ENCODE measurements at places on chromosomes 1 and 21. TPM values are rescaled to one million over a fixed set of nuclear protein-coding genes. Genes with fewer than 3 reads are reported as not detected.

DNA sequence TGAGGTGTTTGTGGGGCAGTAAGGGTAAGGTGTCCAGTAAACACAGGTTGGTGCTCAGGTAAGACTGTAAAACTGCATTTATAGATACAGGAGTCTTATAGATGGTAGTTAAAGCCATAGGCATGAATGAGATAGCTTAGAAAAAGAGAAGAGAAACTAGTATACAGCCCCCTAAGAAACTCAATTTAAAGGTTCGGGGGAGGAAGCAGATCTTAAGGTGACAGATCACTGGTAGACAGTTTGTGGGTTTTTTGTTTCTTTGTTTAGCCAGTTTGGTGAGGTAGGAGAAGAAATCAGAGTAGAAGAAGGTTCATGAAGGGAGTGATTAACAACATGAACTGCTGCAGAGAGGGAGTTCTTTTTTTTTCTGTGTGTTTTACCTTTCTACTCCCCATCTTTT is 6.1 kb upstream of the AGO3 start:
- DNase-seq: no peak

DNA sequence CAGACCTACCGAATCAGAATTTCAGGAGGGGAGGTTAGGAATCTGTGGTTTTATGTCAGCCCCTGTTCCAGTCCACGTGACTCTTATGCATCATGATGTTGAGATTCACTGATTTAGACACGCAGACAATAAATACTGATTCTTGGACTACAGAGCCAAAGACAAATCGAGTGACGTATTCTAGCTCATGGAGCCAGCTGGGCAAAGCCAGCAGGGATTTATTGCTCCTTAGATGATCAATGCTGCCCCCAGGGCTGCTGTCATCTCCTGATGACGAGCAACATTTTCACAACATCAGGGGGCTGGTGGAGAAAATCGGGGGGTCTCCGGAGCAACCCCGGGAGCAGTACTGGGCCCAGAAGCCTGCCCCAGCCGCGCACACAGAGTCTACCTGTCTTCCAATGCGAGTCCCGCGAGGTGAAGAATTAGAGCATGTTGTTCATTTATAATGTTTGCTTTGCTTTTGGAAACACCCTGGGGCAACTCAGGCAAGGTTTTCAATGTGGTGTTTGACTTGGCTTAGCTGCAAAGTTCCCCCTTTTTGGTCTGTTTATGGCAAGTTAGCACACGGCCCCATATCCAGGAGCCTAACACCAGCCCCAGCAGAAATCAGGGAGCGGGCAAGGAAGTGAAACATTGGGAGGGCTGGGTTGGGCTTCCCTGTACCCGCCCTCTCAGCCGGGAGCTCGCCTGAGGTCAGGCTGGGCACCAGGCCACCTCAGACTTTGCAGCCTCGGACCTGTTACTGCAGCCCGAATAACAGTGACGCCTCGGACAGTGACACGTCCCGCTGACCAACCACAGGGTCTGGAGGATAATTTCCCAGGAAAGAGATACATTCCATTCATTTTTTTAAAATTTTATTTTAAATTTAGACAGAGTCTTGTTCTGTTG is 19.9 kb upstream of the CLDN14 start:
- DNase-seq: peak; percentile 70

DNA sequence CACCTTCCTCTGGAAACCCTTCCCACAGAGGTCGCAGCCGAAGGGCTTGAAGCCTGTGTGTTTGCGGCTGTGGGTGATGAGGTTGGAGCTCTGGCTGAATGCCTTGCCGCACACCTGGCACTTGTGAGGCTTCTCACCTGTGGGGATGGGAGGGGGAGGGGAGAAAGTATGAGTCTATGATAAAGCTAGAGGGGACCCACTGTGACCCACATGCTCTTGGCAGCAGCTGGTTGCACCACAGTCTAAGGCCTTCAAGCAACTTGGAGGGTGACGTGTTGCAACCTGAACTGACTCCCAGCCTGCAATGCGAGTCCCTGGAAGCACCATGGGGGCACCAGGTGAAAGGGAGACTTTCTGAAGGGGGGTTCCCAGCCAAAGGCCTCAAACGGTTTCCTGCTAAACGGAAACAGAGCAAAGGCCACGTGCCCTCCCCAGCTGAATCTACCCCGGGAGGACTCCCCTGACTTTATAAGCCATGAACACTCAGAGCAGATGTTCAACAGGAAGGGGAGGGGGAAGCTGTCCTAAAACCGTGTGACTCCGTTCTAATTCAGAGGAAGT is 10.6 kb downstream of the GFI1 start:
- no peak for DNase-seq

DNA sequence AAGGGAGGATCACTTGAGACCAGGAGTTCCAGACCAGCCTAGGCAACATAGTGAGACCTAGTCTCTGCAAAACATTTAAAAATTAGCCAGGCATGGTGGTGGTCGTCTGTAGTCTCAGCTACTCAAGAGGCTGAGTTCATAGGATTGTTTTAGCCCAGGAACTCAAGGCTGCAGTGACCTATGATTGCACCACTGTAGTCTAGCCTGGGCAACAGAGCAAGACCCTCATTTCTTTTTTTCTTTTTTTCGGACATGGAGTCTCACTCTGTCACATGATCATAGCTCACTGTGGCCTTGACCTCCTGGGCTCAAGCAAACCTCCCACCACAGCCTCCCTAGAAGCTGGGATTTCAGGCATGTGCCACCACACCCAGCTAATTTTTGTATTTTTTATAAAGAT is 31.9 kb upstream of the RCC2 start:
- no peak for DNase-seq

DNA sequence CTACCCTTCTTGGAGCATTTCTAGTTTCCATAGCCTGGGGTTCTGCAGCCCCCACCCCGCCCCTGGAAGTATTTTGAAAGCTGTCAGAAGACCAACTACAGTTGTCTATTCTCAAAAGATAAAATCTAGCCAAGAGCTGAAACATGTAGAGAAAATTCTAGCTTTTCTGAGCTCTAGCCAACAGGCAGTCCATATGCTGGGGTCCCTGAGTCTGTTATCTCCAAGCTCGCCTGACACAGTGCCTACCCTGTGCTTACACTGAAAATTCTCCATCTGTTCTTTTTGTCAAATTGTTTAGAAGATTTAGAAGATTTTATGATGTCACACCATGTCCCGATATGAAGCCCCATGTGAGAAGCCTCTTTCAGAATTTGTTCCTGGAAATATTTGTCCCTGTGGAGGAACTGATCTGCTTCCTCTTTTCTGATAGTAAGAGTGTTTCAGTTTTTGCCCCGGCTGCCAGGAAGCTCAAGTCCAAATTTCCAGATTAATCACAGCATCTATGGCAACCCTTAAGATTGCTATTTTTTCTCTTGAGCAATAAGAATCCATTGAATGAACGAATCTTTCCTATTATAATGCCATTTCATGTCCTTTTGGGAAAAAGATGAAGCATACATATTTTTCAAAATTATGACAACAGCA is 23.7 kb upstream of the CSF3R start:
- no peak for DNase-seq

CD1D gene
- not detected for total RNA-seq

GRCh38 chr1:62903982-62904855 is 120.3 kb downstream of the ATG4C start:
- DNase-seq: no peak

TMEM53 gene
- 9.3 TPM for total RNA-seq

GRCh38 chr1:156616463-156616862 is 2.8 kb upstream of the HAPLN2 start:
- DNase-seq: peak; percentile 52

DNA sequence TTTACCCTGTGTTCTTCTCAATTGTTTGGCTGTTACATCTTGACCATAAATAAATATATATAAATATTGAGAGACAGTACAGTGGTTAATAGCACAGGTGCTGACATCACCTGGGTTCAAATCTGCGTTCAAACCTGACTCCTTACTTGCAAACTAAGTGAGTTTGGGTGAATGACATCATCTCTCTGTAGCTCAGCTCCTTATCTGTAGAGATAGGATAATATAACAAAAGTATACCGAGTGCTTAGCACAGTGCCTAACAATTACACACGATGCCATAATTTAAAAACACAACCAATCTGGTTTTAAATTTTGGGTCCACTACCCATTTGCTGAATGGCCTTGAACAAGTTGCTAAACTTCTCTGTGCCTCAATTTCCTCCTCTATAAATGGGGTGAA is 86.6 kb downstream of the RRAGC start:
- no peak for DNase-seq

- DNase-seq: no peak
These were observed 502.8 kb downstream of the LTN1 start for GRCh38 chr21:28489821-28490350.

DNA sequence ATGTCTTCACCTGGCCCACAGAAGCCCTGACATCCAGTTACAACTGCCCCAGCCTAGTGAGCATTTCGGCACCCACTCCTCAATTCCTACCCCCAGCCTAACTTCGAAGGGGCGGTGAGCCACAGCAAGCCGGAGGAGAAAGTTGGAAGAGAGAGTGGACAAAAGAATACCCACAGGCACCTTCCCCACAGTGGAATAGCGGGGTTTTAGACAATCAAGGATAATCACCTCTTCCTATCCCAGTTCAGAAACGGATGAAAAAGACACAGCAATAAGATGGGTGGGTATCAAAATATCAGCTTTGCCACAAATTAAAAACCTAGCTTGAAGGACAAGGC is 1.3 kb upstream of the LSS start:
- DNase-seq: no peak

DNA sequence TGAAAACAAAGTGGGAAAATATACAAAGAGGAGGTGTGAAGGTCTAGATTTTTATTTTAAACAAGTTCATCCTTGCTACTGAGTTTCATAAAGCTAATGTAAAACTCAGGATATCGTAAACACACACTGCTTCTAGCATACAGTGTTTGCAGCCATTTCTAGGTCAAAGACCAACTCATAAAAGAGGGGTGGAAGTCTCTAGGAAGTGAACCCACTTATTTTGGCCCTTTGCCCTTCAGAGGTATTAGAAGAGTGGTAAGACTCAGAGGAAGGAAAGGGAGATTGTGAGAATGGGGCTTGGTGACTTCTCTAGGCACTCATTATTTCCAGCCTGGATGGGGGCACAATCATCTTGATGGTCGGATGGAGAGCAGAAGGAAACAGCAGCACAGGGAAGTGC is 91.2 kb downstream of the TNFSF18 start:
- no peak for DNase-seq

GRCh38 chr1:13607002-13607401 is 23.4 kb downstream of the PDPN start:
- no peak for DNase-seq

DNA sequence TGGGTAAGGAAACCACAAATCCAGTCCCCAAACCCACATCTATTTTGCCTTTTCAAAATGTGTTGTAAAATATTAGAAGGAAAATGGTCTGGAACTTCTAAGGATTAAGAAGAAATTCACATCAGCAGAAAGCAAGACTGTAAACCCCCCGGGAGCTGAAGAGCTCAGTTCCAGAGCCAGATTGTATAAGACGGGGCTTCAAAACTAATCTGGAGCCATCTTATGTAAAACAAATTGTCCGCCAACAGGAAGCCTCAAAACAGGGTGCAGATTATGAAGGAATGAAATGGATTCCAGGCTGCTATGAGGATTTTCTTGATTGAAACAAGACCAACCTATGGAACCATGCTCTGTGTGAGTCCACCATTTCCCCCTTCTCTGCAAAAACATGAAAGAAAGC is 25.1 kb upstream of the HUNK start:
- DNase-seq: no peak

DNA sequence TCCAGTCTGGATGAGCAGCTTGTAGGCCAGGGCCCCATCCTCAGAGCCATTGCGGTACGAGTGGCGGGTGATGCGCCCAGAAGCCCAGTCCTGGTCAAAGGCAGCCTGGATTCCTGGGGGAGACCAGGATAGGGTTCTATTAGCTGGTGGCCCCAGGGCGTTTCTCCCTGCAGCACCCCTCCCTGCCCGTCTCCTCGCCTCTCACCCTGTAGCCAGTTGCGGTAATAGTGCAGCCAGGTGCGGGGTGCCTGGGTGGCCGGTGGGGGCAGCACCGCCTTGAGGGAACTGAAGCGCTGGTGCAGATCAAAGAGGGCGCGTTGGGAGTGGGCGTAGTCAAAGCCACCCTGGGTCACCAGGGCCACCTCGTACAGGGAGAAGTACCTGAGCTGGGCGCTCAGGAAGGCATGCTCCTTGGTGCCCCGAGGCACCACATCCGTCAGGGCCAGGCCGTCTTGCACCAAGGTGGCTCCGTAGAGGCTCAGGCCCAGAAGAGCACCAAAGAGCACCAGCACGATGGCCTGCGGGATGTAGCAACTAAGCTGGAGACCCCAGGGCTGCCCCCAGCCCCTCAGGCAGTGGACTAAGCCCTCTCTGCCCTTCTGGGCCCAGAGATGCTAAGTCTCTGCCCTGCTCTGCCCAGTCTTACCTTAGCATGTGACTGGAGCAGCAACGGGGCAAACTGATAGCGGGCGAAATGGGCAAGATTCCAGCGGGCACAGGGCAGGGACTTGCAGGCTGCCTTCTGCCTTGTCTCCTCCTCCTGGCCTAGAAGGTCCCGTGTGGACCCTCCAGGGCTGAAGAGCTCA is 15.7 kb downstream of the PTCH2 start:
- no peak for DNase-seq

OPTC gene
- total RNA-seq: not detected

BRINP3 gene
- total RNA-seq: not detected

ITLN1 gene
- not detected for total RNA-seq

All from PC-3 (cell line).